ENCODE measurements at places on chromosomes 12 and 14.
A peak's percentile ranks its signal among the peaks of the same experiment; 100 is the strongest.

DNA sequence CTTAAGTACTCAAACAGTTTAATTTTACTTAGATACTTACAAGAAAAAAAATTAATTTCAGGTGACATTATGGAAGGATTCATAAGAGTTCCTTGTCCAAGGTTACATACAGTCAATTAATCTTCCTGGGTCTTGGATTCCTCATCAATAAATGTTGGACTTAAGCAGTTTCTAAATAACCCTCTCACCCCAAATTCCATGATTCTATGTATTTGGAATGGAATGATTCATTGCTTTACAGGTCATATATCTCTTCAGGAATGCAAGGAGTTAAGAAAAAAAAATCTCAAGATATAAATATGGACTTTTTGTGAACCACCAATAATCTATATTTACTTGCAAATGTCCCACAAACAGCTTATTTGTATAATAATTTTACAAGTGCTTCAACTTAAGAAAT lies 84.2 kb upstream of the BMP4 start:
- no peak for DNase-seq

DNA sequence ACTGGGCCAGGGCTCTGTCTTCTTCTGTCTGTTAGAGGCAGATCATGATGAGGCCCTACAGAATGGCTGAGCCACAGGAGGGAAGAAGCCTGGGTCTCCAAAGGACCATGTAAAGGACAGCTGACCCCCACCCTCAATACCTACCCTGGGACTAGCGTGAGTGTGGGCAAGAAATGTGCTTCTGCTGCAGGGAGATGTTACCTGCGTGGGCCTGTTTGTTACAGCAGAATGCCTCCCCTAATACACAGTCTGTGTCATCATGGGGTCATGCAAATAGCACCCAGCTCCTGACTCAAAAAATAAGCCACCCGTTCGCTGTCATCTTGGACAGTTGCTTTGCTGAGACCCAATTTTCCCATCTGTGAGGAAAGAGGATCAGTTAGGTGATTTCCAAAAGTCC lies 90.6 kb downstream of the CALM1 start:
- no peak for DNase-seq

DNA sequence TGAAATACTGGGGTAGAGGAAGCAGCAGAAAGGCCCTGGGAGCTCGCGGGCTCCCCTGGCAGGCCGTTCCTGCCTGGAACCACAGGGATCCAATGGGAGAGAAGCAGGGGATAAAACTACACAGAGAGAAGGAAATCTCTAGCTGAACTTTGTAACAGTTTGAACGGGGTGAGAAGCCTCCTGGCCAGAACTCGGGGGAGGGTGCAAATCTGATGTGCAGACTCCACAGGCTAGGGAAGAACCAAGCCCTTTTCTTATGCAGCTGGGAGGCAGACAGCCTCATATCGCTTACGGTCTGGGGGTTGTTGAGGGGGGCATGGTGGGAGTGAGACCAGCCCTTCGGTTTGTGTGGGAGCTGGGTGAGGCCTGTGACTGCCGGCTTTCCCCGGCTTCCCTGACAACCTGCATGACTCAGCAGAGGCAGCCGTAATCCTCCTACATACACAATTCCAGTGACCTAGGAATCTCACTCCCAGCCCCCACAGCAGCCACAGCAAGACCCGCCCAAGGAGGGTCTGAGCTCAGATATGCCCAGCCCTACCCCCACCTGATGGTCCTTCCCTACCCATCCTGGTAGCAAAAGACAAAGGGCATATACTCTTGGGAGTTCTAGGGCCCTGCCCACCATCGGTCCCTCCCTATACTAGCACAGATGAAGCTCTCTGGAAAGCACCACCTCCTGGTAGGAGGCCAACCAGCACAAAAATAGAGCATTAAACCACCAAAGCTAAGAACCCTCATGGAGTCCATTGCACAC lies 143.0 kb downstream of the TMTC1 start:
- no peak for DNase-seq

DNA sequence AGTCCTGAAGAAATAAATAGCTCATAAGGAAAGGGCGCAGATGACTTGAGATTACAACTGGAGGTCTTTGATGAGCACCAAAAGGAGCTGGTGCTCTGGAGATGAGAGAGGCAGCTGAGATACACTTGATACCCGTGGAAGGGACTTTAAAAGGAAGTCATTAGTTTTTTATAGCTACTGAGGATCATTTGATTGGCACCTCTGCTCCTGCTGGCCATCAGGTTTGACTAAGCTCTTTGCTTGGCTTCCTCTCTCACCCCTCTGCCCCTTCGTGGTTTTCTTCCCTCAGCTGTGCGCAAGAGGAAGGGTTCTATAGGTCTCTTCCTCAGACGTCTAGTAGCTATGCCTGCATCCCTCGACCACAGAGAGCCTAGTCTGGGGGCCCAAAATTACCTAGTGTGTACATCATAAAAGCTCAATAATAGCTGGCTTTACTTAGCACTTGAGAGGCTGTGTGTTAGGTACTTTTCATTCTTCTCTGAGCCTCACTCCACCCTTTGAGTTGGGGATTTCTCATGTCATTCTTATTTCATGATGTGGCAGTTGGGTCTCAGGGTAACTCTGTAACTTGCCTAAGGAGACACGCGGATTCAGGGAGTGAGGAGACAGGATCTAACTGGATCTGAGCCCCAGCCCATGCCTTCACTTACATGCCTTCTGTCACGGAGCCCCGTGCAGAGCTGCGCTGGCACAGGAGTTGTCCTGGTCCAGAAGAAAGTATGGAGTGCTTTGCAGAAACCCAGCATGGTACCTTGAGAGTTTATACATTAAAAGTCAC lies 68.4 kb upstream of the ASPG start:
- DNase-seq: no peak

DNA sequence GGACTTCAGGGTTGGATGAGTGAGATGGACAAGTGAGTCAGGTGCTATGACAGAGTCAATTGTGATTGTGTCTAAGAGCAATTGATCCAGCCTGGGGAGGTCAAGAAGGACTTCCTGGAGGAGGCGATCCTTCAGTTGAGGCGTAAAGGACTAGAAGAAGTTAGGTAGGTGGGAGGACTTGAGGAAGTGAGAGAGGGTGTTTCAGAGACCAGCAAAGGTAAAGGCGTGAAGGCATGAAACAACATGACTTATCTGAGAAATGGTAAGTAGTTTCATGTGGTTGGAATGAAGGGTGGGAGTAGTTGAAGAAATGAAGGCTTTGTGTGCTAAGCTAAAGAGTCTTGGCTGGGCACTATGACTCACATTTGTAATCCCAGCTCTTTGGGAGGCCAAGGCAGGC lies 48.9 kb upstream of the PPP1CC start:
- no peak for DNase-seq

DNA sequence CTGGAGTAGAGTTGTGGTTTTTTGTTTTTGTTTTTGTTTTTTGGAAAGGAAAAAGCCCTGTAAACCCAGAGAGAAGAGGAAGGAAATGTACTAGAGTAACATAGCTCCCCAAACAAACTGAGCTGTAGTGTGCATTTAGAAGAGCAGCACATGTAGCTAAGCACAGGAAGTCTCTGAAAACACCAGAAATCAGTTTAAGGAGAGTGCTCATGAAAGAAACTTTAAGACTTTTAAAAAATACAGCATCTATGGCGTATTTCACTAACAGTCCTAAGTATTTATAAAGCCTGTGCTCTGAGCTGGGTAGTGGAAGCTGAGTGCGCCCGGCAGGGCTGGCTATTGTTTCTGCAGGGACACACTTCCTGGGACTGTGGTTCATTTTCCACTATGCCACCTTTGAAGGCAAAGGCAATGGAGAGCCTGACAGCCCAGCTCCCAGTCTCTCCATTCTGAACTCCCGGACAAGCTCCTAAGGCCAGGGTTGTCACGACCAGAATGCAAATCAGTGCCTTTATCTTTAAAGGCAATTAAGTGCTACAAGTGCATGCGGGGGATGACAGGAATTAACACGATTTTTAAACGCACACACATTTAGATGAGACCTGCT lies 45.4 kb downstream of the NIN start:
- DNase-seq: peak; percentile 35

DNA sequence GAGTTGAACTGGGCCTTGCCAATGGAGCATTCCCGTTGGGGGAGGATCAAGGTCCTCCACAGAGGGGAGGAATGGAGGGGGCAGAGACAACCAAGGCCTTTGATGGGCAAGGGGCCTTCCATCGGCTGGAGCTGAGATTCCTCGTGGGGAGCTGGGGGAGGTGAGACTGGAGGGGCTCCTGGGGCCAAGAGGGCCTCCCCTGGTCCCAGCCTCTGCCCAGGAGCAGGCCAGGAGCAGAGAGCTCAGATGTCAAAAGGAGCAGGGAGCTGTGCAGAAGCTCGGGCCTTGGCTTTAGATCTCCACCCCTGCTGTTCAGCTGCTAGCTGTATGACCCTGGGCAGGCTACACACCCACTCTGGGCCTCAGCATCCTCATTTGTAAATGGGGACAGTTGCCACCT lies 24.0 kb downstream of the TMEM63C start:
- DNase-seq: no peak

- no peak for DNase-seq
Measured at GRCh38 chr12:47105914-47106674, 26.3 kb upstream of the AMIGO2 start.

DNA sequence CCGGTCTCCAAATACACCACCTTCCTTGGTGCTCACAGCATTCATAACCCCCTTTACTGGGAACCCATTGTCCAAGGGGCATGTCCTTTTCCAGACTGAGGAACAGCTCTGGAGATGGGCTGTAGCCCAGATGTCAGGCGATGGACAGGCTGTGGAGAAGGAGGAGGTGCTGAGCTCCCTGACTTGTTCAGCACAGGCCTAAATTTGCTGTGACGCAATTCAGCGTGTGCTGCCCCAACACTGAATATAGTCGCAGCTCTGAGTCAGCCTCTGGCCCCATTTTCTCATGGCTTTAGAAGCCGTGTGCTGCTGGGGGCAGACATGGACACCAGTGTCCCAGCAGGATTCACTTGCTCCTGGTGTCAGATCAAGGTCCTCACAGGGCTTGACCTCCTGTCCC lies 269.1 kb downstream of the EMP1 start:
- no peak for DNase-seq

GRCh38 chr12:50924439-50925341 lies 27.7 kb upstream of the HIGD1C start:
- DNase-seq: peak; percentile 20

DNA sequence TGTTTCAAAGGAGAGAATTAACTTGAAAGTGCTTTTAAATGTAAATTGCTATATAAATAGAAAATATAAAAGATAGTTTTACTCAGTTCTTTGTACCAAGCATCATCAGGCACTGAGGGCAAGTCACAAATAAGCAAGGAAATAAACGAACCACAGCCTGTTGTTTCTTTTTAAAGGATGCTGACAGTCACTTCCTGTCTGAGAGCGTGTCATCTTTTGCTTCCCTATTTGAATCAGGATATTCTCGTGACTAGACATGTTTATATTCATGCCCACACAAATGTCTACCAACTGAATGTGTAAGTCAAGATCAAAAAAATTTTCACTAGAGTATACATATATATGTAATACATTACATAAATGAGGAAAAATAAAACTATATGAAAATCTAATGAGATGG lies 31.4 kb upstream of the SLC2A13 start:
- peak; percentile 21 for DNase-seq

- DNase-seq: no peak
Measured at GRCh38 chr14:52266782-52267181, 716 bp upstream of the PTGDR start.

DNA sequence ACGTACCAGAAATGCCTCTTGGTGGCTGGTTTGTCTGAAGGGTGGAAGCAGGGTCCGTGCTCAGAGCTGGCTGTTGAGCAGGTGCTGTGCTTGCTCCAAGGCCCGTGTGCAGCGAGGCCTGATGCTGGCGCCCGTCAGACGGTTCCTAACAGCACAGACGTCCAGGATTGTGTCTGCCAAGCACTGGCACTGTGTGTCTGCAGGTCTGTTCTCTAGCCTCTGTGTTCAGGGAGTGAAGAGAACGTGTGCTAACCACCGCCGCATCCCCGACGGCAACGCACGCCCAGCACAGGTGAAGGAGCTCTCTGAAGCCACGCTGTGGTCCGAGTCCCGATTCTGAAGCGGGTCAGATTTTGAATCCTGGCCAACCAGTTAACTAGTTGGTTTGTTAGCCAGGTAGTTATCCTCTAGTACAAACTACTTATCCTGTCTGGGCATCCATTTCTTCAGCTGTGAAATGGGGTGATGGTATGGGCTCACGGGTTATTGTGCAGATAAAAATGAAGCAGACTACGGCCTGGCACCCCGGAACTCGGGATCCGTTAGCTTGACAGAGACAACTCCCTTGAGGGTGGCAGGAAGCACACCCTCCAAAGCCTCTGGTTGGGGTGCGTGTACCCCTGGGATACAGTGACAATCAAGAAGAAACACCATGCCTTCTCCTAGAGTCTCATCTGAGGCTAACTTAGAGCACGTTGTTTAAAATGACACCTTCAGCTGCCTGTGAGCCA lies 18.6 kb upstream of the TDRD9 start:
- DNase-seq: no peak

GRCh38 chr12:122090759-122091515 lies 12.4 kb downstream of the MLXIP start:
- DNase-seq: no peak

- DNase-seq: no peak
Measured at GRCh38 chr12:19642345-19642744, 203.1 kb downstream of the AEBP2 start.

DNA sequence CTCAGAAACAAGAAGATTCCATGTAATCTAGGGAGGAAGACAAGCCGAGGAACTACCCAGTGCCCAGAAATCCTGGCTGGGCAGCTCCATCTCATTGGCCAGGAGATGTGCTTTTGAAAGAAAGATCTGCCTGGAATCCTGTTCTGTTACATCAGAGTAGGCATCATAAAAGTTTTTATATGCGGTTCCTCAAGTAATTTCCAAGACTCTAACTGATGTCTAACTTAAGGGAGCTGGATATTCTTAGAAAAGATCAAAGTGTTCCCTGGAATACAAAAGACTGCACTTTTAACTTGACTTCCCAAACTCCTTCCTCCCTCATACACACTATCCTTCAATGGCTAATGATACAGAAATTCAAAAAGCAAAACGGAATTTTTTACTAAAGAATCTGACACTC lies 16.3 kb downstream of the RHOJ start:
- DNase-seq: no peak

DNA sequence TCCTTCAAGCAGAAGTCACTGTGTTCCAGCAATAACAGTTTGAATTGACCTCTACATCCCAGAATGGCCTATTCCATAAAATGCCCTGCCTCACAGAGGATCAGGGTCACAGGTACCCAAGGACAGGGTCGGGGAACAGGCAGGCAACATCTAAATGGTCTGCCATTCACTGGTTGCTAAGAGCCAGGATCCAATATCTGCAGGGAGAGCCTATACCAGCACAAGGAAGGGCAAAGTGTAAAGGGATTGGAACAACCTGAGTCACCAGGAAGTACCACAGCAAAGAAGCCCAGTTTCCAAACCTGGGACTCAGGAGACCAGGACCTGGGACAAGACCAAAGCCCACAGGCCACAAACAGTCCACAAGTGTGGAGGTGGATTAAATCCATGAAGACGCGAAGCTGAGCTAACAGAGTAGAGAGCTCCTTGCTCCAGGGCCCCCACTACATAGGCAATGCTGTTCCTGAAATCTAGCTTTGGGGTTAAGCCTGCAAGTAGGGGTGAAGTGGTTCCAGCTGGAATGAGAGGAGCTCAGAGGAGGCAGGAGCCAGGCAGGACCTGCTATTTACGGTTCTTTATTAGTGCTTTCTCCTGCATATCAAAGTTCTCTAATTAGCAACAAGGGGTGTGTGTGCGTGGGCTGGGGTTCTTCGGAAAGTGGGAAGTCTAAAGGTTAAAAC lies 274.3 kb downstream of the BCL11B start:
- DNase-seq: no peak

Measured in CD4-positive, alpha-beta T cell treated with Interleukin-6 at 100 ng/mL for 8 hours (primary cell).